Activated CD8-positive, alpha-beta T cell treated with anti-CD3 and anti-CD28 coated beads for 36 hours (primary cell): ENCODE measurements at places on chromosomes 4 and X. TPM values are rescaled to one million over a fixed set of nuclear protein-coding genes. Genes with fewer than 3 reads are reported as not detected.

SH3RF1 gene
- total RNA-seq = 0.34 TPM

ADH1A gene
- total RNA-seq = not detected

TENM3 gene
- not detected for total RNA-seq

SMIM10 gene
- 1.7 TPM for total RNA-seq

HDX gene
- 1.2 TPM for total RNA-seq

CYLC1 gene
- total RNA-seq = not detected

DCAF12L2 gene
- not detected for total RNA-seq

WFS1 gene
- total RNA-seq = 2.8 TPM

GAGE12E gene
- not detected for total RNA-seq

CT45A5 gene
- total RNA-seq = not detected

ANXA10 gene
- total RNA-seq = not detected

TEX13C gene
- total RNA-seq = not detected

CDKL5 gene
- 1.5 TPM for total RNA-seq

MANBA gene
- total RNA-seq = 14.5 TPM

UBE2K gene
- 69.5 TPM for total RNA-seq

USP17L22 gene
- total RNA-seq = not detected

PDCL2 gene
- not detected for total RNA-seq

MAGEA8 gene
- total RNA-seq = not detected

SSX4B gene
- not detected for total RNA-seq

HSFX2 gene
- total RNA-seq = not detected

MAOA gene
- 0.60 TPM for total RNA-seq

TKTL1 gene
- total RNA-seq = 0.67 TPM

ADH1C gene
- total RNA-seq = not detected

CXorf65 gene
- 20.0 TPM for total RNA-seq

HTRA3 gene
- total RNA-seq = 0.11 TPM

ENPP6 gene
- 0.27 TPM for total RNA-seq

DMP1 gene
- total RNA-seq = not detected

QDPR gene
- total RNA-seq = 31.6 TPM

AFF2 gene
- 1.3 TPM for total RNA-seq

DDIT4L gene
- 0.95 TPM for total RNA-seq

HPGD gene
- 5.5 TPM for total RNA-seq

TMPRSS11A gene
- not detected for total RNA-seq

P2RY4 gene
- 0.27 TPM for total RNA-seq

TASL gene
- 1.7 TPM for total RNA-seq

NOP14 gene
- 76.8 TPM for total RNA-seq

GPRIN3 gene
- total RNA-seq = 10.6 TPM

SYN1 gene
- total RNA-seq = 0.74 TPM

MTMR1 gene
- 38.6 TPM for total RNA-seq

MEPE gene
- not detected for total RNA-seq

GSX2 gene
- not detected for total RNA-seq

ARAP2 gene
- total RNA-seq = 31.0 TPM

SUPT20HL1 gene
- not detected for total RNA-seq

H2BW2 gene
- total RNA-seq = not detected

GPR101 gene
- total RNA-seq = not detected

TNMD gene
- total RNA-seq = not detected

GPR173 gene
- 0.70 TPM for total RNA-seq

NAA11 gene
- total RNA-seq = not detected

GAGE12H gene
- not detected for total RNA-seq

PRSS12 gene
- not detected for total RNA-seq

SSX1 gene
- not detected for total RNA-seq

NPY2R gene
- not detected for total RNA-seq

ZFP92 gene
- 1.2 TPM for total RNA-seq

EPHA5 gene
- total RNA-seq = not detected

RTL5 gene
- 0.18 TPM for total RNA-seq

GYG2 gene
- total RNA-seq = not detected

PIR gene
- total RNA-seq = 1.2 TPM

WDR17 gene
- 0.63 TPM for total RNA-seq

PRDM8 gene
- 3.2 TPM for total RNA-seq
